Choroid plexus epithelial cell (primary cell): ENCODE measurements at places on chromosomes 16 and 17.
A peak's percentile ranks its signal among the peaks of the same experiment; 100 is the strongest.

DNA sequence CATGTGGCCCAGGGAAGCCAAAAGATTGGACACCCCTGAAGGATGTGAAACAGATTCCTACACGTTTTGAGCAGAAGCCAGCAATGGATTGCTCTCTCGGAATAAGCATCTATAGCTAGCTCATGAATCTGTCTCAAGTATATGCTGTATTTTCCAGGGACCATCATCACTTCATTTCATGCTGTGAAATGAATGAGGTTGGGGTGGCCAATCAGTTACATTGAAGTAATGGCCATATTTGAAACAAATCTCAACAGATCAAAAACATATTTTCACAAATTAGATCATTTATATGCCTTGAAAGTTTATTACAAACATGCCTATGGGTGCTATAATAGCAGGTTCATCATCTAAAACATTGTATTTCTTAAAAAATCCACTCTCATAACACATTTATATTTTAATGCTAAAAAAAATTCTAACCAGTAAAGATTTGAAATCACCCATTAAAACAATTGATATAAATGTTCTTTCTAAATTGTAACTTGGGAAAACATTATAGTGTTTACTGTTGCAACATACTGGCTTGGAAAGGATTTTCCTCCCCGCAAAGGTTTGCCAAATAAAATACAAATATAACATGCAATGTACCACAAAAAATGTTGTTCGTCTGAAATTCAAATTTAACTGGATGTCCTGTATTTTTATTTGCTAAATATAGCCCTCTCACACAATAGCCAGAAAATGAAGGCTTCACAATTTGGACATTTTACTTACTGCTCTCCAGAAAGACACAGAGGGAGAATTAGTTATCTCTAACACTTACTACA, 743.6 kb downstream of the KCNJ2 start:
- DNase-seq: peak; percentile 55

DNA sequence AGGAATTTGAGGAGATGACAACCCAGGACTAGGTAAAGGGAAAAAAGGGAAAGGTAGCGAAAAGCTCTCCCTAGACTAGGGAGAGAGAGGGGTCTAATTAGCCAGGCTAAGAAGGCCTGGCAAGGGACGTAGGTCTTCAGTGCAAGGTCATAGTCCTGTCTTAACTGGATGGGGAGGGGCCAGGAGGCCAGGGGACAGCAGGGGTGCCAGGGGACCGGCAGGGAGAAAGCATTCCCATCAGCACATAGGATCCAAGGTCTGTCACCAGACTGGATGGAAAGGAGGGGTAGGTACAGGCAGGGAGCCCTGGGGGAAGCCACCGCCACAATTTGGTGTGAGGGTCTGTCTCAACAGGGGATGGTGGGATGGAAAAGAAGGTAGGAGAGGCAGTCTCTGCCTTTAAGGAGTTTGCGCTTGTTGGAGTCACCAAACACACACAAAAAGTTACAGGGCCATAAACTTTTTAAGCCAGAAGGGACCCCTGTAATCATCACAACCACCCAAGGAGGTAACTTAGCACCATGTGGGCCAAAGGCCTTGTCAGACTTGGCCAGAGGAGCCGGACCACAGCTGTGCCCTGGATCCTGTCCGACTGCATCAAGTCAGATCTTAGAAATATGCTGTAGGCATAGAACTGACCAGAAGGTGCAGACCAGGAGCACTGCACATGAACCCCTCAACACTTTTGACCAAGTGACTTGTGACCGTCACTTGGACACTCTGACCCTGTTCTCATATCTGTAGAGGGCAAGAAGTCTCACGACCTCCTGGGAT, 10.0 kb downstream of the AXIN2 start:
- DNase-seq: no peak

GRCh38 chr16:1887711-1888354, 15.9 kb upstream of the MEIOB start:
- no peak for DNase-seq

DNA sequence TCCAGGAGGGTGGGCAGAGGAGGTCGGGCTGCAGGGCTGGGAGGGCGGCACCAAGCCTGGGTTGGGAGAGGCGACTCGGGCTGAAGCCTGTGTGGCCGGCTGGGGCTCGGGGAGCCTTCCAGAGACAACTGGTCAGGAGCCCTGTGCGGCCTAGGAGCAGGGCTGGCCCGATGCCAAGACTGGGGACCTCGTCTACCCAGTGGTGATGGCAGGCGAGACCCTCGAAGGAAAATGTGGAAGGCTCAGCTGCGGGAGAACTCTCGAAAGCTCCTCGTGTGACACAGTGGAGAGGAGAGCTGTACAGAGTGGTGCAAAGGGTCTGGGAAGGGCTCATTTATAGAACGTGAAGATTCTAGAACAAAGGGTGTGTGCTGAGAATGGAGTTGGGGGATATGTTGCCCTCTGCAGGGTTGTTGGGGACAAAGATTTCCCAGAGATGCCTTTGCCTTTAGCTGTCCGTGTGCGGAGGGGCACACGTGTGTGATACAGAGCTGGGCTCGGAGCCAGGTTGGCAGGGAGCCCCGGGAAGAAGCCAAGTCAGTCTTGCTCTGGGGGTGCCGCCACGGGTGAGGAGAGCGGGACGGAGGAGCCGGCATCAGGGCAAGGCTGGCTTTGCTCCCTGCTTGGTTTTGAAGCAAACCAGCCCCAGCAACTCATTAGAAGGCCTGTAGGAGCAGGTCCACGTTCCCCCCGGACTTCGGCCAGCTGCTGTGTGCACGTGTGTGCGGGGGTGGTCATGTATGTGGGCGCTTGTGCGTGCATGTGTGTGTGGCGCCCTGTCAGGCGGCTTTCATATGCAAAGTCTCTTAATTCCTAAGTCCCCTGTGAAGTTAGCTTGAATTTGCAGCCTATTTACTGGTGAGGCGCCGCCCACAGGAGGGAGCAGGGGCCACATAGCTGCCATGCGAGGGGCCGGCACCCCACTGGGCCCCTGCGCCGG, 132.4 kb upstream of the CHMP6 start:
- DNase-seq: peak; percentile 83

- DNase-seq: no peak
Measured at GRCh38 chr16:46649588-46650253, 28.5 kb upstream of the SHCBP1 start.

- DNase-seq: no peak
Measured at GRCh38 chr17:1494203-1494602, 1.7 kb upstream of the MYO1C start.

DNA sequence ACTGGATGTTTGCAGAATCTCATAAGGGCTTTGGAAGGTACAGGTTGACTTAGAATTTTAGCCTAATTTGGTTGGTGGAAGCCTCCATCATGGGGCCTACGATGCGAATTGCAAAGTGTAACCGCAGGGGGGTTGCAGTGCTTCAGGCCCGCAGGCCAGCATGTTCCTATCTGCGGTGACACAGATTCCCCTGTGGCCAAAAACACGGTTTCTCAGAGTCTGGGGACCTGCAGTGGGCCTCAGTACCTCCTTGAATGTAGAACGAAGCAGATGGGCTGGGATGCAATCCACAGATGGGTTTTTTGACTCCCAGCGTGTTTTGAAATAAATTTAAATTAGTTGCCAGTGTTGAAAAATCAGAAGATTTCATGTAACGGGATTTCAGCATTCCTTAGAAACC, 34.7 kb downstream of the KIAA0513 start:
- no peak for DNase-seq
